ENCODE measurements at places on chromosomes 3 and 15. TPM values are rescaled to one million over a fixed set of nuclear protein-coding genes. Genes with fewer than 3 reads are reported as not detected.

- DNase-seq = no peak
- no peaks in the 10 kb centered on the region for H3K4me1 ChIP-seq
- no peaks in the 10 kb centered on the region for H3K36me3 ChIP-seq
- H3K4me3 ChIP-seq = no peak overlapping the region
- H3K27me3 ChIP-seq = no peaks in the 10 kb centered on the region
Measured at GRCh38 chr15:58702233-58702632, 47.3 kb downstream of the ADAM10 start.

SNUPN gene
- total RNA-seq = 5.1 TPM

GRCh38 chr15:98858610-98859023 lies 149.0 kb downstream of the PGPEP1L start:
- no peak for DNase-seq
- no peaks in the 10 kb centered on the region for H3K27me3 ChIP-seq
- no peak overlapping the region for H3K27ac ChIP-seq
- H3K4me1 ChIP-seq = peaks cover 31% of the 10 kb centered on the region

- DNase-seq = no peak
- no peak overlapping the region for H3K4me3 ChIP-seq
- H3K27ac ChIP-seq = no peak overlapping the region
- no peaks in the 10 kb centered on the region for H3K27me3 ChIP-seq
- no peaks in the 10 kb centered on the region for H3K4me1 ChIP-seq
Measured at GRCh38 chr3:188497021-188497420, 343.1 kb downstream of the LPP start.

SMAD6 gene
- 3.1 TPM for total RNA-seq

- H3K36me3 ChIP-seq = no peaks in the 10 kb centered on the region
- DNase-seq = no peak
- no peaks in the 10 kb centered on the region for H3K4me1 ChIP-seq
- H3K27ac ChIP-seq = no peak overlapping the region
Measured at GRCh38 chr3:24316887-24317383, 177.7 kb downstream of the THRB start.

REC114 gene
- not detected for total RNA-seq

DNA sequence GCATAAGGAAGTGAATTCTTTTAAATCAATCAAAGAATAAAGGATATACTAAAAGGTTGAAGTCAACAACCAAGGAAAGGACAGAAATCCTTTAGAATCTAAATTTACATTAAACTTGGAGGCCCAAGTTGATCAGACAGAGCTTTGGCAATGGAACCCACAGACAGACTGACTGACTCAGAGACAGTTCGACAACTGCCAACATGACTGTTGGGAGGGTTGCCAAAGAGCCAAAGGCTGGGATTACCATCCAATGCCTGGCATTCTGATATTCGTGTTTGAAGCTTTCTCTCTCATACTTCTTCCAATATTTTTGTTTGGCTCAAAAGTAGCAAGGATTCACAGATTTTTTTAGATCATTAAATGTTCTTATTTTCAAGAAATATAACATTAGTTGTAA lies 406.1 kb downstream of the PLCL2 start:
- H3K27ac ChIP-seq = no peak overlapping the region
- H3K27me3 ChIP-seq = no peaks in the 10 kb centered on the region
- DNase-seq = no peak

OXTR gene
- 0.28 TPM for total RNA-seq

DNA sequence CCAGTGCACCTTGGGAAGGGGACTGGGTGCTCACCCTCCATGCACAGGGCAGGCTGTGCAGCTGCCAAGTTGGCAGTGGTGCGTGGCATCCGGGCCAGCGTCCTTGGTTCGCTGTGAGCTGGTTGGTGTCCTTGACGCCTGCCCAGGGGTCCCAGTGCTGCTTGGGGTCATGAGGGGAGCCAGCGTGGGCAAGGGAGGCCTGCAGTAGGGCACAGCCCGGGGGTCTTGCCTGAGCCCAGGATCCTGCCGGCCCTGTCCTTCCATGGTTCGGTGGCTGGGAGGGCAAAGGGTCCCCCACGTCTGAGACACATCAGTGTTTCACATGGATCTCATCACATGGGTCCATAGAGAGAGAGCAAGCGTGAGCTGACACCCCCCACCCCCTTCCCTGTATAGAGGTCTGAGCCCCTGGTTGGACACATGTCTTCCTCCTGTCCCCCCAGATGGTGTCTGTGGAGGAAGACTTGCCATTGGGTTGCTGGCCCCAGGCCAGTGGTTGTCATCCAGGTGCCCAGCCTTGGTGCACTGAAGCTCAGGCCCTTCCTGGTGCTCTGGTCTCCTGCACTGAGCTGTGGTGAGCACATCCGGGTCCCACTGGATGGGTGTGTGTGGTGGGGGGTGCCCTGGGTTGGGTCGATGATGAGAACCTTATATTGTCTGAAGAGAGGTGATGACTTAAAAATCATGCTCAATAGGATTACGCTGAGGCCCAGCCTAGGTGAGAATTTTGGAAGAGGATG lies 232.3 kb downstream of the SNRPN start:
- no peak overlapping the region for H3K4me3 ChIP-seq
- no peaks in the 10 kb centered on the region for H3K36me3 ChIP-seq
- no peaks in the 10 kb centered on the region for H3K4me1 ChIP-seq
- H3K27ac ChIP-seq = no peak overlapping the region
- no peak for DNase-seq

DNA sequence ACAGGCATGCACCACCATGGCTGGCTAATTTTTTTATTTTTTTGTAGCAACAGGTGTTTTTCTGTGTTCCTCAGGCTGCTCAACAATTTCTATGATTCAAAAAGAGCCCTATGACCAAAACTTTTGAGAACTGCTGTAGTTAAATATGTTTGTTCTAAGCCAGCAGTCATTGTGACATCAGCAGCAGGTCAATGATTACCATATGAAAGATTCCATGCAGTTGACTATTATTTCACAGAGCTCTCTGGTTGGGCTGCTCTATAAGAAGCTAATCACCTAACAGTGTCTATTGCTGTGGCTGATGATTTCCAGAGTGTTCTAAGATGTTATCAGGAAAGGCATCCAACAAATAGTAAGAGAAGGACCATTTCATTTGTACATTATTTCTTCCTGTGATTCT lies at the start of gene CCDC54:
Gene CCDC54 (plus strand): TSS at position 289 of the 400 bp plus-strand sequence. CDS start 149 bp downstream, outside the sequence.
- no peak for DNase-seq

DNA sequence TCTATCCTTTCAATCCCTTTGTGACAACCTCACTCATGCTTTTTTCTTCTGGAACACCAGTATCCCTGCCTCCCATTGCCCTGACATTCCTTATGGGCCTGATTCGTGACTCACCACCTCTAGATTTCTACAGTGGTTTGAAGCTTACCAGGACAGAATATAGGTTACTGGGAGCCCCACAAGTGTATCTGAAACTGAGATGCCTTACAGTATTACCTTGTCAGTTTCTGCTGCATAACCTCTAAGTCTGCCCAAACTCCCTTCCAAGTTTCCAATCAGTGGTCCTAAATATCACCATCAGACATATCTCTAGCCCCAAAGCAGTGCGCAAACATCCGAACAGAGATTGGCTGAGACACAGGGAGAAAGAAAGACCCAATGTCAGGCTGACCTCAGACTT lies 5.6 kb downstream of the CPB1 start:
- peak overlapping the region; percentile 56 for H3K4me3 ChIP-seq
- H3K27ac ChIP-seq = no peak overlapping the region
- peaks cover 43% of the 10 kb centered on the region for H3K36me3 ChIP-seq
- no peaks in the 10 kb centered on the region for H3K27me3 ChIP-seq
- no peak for DNase-seq

DNA sequence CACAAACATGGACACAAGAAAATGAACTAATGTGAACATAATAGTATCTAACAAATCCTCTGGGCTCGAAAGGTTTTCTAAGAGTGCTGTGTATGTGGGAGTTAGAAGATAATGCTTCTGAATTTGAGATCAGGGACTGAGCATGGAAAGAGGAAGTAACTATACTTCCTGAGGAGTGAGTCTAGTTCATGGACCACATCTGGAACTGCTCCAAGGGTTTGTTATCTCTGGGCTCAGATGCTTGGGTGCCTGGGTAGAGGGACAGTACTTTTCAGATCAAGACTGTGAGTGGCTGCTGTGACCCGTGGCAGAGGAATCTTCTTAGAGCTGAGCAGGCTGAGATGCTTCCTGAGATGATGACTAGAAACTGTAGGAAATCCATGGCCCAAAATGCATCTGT lies 28.5 kb downstream of the TBC1D23 start:
- H3K27me3 ChIP-seq = no peaks in the 10 kb centered on the region
- H3K4me3 ChIP-seq = no peak overlapping the region
- H3K36me3 ChIP-seq = no peaks in the 10 kb centered on the region
- peaks cover under 1% of the 10 kb centered on the region for H3K4me1 ChIP-seq

PODXL2 gene
- 6.4 TPM for total RNA-seq

DNA sequence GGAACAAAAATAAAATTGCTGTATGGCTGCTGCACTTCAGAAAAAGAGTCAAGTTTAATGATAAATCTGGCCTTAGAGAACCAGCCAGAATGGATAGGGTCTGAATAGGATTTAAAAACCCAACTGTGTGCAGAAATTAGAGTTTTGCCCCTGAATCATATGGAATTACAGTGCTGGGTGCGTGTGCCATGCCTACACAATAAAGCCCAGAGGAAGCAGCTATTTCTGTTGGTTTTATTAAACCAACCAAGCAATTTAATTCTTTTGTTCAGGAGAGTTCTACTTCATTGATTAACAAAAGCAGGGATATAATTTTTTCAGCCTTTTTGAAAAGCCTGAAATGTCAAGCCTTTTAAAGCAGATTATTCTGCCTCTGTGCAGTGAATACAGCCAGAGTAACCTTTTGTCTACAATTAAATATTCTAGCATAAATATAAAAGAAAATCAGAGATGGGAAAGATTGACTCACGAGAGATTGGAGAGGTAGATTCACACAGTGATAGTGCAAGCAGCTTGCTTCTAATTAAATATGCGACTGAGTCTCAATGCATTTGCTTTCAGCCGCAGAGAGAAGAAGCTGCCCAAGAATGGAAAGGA lies 66.7 kb upstream of the DNAJC19 start:
- H3K4me3 ChIP-seq = no peak overlapping the region
- no peak for DNase-seq
- H3K27me3 ChIP-seq = no peaks in the 10 kb centered on the region
- no peak overlapping the region for H3K27ac ChIP-seq
- no peaks in the 10 kb centered on the region for H3K36me3 ChIP-seq

DNA sequence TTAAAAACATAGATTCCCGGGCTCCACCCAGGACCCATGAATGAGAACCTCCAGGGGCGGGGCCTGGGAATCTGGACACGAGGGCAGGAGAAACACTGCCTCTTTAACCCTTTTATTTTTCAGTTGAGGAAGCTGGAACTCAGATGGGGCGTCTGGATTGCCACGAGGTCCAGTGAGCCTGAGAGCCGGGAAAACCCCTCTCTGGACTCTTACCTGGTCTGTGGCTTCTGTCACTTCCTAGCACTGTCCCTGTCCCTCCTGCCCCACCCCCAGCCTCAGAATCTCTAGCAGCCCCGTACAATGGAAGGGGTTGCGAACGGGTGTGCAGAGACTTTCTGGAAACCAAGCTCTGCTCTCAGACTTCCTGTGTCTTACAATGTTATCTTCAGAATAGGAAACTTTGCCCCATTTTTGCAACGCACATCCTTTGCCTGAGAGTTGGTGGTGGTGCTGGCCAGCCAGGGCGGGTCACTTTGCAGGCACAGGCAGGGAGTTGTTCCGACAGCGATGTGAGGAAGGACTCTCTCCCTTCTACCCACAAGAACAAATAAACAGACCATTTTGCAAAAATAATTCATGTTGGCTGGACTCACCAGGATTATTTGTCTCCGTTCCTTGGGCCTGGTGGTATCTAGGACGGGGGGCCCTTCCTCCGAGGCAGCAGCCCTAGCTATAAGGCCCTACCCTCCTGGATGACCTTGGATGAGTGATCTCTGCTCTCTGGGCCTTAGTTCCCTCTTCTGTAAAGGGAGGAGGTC lies 59.1 kb downstream of the SMAD6 start:
- no peak for DNase-seq
- H3K36me3 ChIP-seq = no peaks in the 10 kb centered on the region
- peaks cover 43% of the 10 kb centered on the region for H3K4me1 ChIP-seq

DNA sequence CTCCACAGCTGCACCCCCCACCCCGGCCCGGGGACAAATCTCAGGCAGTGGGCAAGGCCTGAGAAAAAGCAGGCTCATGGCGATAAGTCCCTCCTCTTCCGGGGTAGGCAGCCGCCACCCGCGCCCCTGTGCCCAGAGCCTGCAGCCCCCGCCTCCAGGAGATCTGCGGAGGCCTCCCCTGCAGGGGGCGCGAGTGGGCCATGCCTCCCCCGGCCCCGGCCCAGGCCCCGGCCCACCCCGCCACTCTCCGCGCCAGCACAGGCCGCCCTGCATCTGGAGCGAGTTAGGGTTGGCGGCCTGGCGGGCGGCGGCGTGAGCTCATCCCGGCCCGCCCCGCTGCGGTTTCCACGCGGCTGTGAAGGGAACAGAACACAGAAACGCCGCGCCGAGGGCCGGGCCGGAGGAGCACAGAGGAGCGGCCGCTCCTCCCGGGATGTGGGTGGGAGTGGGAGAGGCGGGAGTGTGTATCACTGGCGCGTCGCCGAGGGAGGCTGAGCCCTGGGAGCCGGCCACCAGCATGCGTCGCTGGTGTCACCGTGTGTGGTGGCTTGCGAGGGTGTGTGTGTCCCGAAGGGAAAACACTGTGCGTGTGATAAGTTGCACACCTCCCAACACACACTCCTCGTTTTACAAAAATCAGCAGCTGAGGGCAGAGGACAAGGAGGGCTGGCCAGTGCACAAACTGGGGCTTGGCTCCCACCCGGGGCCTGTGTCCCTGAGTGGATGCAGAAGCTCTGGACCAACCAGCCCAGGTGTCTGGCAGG lies 17.2 kb downstream of the MYL3 start:
- H3K27ac ChIP-seq = peak overlapping the region; percentile 68
- H3K36me3 ChIP-seq = no peaks in the 10 kb centered on the region
- H3K4me3 ChIP-seq = peak overlapping the region; percentile 34

ITGA11 gene
- total RNA-seq = 0.72 TPM

CAV3 gene
- total RNA-seq = not detected

DNA sequence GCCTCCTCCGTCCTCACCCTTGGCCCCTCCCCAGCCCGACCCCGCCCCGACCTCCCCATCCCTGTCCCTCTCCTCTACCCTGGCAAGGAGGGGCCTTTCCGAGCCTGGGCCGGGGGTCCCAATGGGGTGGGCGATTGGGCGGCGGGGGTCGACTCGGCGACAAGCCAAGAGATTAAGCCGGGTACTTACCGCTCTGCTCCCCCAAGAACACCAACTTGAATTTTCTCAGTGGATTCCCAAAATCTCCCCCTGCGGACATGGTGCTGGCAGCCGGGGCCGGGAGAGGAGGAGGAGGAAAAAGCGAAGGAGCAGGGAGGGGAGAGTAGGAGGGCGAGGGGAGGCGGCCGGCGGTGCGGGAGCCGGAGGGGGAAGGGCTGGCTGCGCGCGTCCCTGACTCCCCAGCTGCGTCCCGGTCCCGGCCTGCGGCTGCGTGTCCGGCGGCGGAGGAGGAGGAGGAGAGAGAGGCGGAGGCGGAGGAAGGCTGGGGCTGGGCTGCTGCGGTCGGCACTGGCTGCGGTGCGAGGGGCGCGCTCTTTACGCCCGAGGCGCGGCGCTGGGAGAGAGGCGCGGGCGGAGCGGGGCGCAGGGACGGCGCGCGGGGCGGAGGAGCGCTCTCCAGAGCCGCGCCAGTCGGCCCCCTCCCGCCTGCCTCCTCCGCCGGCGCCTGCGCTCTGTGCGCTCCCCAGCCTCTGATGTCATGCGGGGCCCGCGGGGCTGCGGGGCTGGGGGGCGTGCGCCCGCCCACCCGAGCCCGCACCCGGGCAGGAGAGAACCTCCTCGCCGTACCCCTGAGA lies at the start of gene RAB6B:
Gene RAB6B (minus strand): TSS at position 675 of the 794 bp plus-strand sequence. CDS start 416 bp downstream, at position 259.
- no peaks in the 10 kb centered on the region for H3K36me3 ChIP-seq
- H3K27me3 ChIP-seq = no peaks in the 10 kb centered on the region
- H3K4me1 ChIP-seq = peaks cover 4% of the 10 kb centered on the region

- no peak overlapping the region for H3K4me3 ChIP-seq
- no peak overlapping the region for H3K27ac ChIP-seq
- no peaks in the 10 kb centered on the region for H3K36me3 ChIP-seq
- DNase-seq = no peak
Measured at GRCh38 chr3:8838765-8839423, 69.5 kb upstream of the OXTR start.

Data from pancreas (tissue), 10 donors.